T-helper 2 cell (primary cell): ENCODE measurements at places on chromosomes 2 and 18.

GRCh38 chr2:128341621-128342020, 23.0 kb upstream of the HS6ST1 start:
- no peak for DNase-seq

DNA sequence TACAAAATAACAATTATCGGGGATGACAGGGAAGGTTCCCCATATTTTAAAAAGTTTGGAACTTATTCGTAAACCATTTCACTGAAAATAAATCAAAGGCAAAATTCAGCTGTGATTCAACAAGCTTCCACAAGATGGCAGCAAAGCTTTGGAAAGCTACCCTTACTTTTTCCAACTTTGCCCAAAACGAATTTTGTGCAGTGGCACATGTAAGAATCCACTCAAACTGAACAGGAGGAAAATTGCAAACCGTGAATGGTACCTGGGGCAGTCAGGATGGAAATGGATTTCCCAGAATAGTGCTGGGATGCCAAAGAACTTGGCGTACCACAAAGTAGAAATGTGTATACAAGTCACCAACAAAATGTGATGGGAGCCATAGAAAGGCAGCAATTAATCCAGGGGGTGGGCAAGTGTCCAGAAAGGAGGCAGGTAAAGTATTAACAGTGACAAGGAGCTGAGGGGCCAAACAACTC, 10.7 kb downstream of the RPL31 start:
- no peak for DNase-seq

DNA sequence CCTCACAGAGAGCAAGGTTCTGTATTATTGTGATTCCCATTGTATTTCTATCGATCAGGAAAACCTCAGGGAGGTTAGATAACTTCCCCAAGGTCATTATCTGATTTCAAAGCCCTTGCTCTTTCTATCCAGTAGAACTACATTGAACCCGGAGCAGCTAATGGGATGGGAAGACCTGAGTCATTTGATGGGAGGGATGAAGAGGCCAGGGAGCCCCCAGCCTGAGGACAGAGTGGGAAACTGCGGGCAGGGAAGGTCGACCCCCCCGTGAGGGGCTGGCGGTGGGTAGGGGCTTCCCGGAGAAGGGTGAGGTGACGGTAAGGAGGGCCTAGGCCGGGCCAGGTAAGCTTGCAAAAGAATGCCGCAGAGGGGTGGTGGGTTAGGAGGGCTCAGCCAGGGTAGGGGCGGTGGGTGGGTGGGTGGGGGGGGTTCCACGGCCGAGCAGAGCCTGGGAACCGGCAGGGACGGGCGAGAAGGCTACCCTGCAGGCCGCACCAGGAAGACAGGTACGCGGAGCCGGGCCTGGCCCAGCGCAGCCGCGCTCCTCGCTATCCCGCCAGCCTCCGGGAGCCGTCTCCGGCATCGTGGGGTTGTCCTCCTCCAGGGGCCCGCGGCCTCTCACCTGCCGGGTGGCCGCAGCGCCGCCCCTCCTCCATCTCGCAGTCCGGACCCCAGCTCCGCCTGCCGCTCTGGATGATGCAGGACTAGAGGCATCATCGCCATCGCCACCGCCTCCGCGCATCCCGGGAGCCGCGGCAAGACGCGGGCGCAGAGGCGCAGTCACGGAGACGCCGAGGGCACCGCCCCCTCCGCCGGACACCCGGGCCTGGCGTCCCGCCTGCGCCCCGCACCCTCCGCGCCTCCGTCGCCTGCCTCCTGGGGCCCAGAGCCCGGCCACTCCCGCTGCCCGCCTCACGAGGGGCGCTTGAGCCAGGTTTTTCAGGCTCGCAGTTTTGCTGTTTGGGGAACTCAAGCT, at the start of gene GPR75:
Gene GPR75, minus strand, starts transcription at position 762 of the 976 bp plus-strand sequence. CDS start 5,211 bp downstream, outside the sequence.
- DNase-seq: no peak

- no peak for DNase-seq
These were observed 129.3 kb upstream of the CCDC68 start for GRCh38 chr18:55088561-55088960.

DNA sequence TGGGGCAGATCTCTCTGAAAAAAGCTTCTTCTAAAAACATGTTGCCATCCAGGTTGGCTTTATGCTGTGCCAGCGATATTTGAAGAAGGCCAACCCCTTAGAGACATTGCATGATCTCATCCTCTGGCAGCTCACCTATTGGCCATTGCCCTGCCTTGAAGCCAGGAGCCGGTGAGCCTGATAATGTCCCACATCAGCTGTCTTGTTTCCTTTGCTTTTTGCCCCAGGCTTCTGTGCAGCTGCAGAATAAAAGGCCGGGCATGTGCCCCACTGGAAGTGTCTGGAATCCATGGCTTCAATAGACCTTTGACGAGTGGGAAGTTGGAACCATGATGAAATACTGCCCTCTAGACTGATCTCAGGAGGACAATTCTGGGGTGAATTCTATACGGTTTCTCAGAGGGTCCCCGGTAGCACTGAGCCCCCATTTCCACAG, 523.5 kb upstream of the ZEB2 start:
- no peak for DNase-seq

- no peak for DNase-seq
These were observed 2.0 kb upstream of the RAB17 start for GRCh38 chr2:237592425-237592980.

DNA sequence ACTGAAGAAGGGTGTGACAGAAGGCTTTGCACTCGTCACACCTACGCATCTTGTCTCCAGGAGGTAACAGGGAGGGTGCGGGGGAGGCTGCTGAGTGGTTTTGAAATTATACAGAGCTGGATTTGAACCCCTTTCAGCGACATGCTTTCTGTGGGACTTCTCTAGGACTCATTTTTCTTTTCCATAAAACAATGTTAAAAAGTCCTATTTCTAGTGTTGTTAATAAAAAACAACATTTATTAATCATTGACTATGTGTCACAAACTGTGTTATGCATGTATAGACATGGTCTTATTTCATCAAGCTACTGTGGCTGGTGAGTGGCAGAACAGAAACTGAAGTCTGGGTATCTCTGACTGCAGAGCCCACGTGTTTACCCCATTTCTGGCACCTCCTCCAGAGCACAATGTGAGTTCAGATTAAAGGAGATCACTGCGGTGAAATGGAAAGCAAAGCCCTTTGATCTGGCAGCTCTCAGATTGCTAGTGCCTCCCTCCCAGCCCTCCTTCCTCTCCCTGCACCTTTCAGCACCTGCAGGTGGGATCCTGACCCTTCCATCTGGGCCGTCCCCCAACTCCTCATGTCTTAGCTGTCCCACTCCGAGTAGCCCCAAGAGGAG, 315.5 kb upstream of the MYT1L start:
- no peak for DNase-seq

GRCh38 chr18:24627644-24628315, 167.3 kb downstream of the HRH4 start:
- DNase-seq: no peak

DNA sequence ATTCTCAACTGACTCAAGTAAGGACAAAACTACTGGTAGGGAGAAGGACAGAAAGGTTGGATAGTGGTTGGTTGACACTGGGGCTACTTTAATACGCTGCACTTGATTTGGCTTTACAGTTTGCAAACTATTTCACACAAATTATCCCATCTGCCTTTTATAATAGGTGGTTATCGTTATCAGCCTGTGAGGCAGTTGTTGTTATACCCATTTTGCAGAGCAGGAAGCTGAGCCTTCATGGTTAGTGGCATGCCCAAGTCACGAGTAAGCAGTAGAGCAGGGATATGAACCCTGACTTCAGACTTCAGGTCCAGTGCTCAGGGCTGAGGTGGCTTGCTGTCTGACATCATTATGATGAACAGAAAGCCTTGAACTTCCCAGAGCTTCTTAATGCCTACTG, 5.3 kb downstream of the CTIF start:
- DNase-seq: no peak

- DNase-seq: no peak
These were observed 533.3 kb downstream of the SOCS6 start for GRCh38 chr18:70822117-70822516.

GRCh38 chr18:59672235-59672711, 24.9 kb downstream of the CCBE1 start:
- DNase-seq: no peak

GRCh38 chr18:49016648-49017539, 66.1 kb upstream of the SMAD7 start:
- no peak for DNase-seq

- DNase-seq: no peak
These were observed 239.2 kb downstream of the CMPK2 start for GRCh38 chr2:6626401-6627012.

GRCh38 chr2:174753038-174753633, 11.1 kb downstream of the CHRNA1 start:
- no peak for DNase-seq

GRCh38 chr2:36965751-36966369, 476 bp downstream of the STRN start:
- peak; percentile 27 for DNase-seq

GRCh38 chr2:191056228-191056627, 42.3 kb upstream of the STAT1 start:
- DNase-seq: no peak

DNA sequence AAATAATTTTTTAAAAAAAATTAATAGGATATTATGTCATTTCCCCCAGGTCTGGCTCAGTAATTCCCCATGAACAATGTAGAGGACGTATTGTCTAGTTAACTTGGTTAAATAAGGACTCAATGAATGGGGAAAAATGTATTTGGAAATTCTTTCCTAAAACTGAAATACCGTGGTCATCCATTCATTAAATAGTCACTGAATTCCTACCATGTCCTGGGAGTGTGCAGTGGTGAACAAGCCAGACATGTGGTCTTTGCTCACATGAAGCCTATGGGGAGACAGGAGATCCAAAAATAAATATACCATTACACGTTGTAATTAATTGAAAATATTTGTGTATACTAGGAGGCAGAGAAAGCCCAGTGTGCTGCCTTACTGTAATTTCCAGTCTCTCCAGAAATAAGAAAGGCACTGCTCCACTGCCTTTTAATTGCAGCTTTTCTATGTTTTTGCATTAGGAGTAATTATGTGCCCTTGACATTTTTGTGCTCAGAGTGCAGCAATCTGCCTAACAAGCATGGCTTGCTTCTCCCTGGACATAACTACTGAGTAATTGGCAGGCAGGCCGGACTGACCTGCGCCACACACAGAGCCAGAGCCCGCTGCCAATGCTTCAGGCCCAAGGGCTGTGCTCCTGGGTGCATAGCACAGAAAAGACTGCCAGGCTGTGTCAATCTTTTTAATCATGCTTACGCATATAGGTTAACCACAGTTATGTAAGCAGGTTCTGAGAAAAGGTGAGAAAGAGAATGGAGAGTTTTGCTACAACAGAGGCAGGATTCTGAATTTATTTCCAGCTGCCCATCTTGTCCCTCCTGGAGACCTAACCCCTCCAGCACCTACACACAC, 22.2 kb upstream of the TTC39C start:
- no peak for DNase-seq

GRCh38 chr18:36728345-36728744, 100.5 kb downstream of the TPGS2 start:
- DNase-seq: no peak

DNA sequence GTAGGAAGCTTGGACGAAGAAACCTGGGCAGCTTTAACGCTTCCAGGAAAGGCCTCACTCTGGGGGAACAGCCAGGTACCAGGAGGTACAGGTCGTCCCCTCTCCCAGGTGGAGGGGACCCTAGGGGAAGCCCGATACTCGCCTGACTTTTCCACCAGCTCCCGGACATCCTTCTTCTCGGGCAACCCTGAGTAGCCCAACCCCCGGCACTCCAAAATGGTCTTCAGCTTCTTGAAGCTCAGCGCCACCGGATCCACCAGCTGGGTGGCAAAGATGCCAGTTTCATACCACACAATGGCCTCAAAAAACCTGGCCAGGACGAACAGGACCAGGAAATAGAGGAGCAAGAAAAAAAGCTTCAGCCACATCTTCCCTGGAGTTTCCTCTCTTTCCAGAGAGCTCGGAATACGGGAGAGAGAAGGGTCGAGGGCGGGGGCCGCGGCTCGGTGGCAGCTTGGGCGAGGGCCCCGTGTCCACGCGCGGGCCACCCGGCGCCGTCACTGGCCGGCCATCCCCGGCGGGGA, 1.1 kb downstream of the RNF103 start:
- DNase-seq: peak; percentile 5

DNA sequence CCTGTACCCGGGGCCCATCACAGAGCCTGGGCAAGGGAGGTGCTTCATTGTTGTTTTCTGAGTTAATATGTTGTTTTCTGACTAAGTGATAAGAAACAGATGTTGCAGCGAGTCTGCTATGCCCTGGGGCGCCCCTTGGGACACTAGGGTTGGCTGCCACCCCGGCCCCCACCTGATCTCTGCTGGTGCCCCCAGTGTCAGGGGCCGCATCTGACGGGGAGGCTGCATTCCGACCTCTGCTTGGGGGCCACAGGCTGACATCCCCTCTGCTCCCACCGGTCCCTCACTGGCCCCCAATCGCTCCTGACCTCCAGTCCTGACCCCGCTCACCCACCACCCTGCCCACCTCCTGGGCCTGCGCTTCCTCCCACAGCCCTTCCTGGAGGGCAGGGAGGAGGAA, 65.9 kb downstream of the LONRF2 start:
- no peak for DNase-seq

GRCh38 chr2:38747007-38747424, 4.1 kb downstream of the SRSF7 start:
- no peak for DNase-seq

DNA sequence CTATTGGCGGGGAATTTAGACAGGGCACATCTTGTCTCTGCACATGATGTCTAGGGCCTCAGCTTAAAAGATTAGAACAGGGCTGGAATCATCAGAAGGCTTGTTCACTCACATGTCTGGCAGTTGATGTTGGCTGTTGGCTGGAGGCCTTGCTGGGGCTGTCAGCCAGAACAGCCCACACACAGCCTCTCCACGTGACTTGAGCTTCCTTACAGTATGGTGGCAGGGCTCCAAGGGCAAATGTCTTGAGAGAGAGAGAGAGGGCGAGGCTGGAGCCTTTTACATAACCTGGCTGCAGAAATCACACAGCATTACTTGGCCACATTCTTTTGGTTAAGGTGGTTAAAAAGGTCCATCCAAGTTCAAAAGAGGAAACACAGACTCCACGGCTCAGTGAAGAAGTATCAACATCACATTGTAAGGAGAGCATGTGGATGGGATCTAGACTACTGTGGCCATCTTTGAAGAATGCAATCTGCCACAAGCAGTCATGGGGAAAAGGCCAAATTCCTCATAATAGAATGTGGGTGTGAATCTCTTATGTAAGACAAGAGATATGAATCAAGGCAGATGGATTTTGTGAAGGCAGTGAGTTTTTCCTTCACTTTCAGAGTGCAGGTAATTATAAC, 30.4 kb downstream of the SRSF7 start:
- peak; percentile 51 for DNase-seq
